ENCODE measurements at places on chromosomes 3 and 15.

DNA sequence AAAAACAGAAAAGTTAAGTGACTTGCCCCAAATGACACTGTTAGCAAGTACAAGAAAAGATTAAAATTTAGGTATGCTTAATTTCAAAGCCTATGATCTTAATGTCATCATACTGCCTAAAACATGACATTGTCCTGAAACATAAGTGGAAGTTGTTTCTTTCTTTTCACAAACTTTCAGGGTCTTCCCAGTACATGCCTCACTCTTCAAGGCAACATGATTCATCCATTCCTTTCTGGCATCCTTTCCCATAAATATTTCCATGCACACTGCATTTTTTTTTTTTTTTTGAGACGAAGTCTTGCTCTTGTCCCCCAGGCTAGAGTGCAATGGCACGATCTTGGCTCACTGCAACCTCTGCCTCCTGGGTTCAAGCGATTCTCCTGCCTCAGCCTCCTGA, 42.5 kb upstream of the KPNA4 start:
- no peak for DNase-seq

- peak; percentile 66 for DNase-seq
These were observed 134.8 kb downstream of the RBMS3 start for GRCh38 chr3:29415482-29416223.

- no peak for DNase-seq
These were observed 457.7 kb downstream of the EPHA3 start for GRCh38 chr3:89565098-89565497.

GRCh38 chr3:112424394-112424793, 74.9 kb downstream of the BTLA start:
- DNase-seq: no peak

GRCh38 chr15:39494462-39494861, 86.4 kb upstream of the THBS1 start:
- no peak for DNase-seq

DNA sequence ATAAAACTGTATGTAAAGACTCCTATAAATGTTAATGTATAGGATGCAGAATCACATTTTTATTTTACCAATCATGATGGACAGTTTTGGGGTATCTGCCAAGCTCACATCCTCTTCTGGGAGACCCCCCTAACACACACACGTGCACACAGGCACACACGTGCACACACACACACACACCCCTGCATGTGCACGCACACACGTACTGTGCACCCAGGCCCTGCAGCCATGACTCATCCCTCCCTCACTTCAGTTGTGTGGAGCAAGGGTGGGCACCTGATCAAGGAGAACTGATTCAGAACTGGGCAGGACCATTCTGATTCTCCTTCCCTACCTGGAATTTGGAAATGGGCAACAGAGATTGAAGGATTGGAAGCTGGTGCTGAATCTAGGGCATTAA, 16.0 kb upstream of the MINDY4B start:
- no peak for DNase-seq

GRCh38 chr3:187995043-187995400, 158.9 kb upstream of the LPP start:
- DNase-seq: no peak

DNA sequence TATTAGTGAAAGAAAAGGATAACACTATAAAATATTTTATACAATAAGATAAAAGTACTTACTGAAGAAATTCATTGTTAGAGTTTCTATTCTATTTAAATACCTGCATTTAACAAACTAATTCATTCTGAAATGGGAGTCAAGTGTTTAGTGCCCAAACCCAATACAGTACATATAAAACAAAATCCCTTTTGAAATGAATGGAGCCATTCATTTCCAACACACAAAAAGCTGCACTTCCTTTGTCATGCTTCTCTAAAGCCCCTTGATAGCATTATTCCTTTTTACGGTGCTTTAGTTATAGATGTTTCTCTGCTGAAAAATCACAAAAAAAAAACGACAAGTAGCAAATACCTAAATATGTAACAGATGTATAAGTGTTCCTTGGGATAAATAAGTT, 596.3 kb downstream of the ZIC1 start:
- DNase-seq: no peak
